Panc1 (cell line): ENCODE measurements at places on chromosomes 11 and 22.

DNA sequence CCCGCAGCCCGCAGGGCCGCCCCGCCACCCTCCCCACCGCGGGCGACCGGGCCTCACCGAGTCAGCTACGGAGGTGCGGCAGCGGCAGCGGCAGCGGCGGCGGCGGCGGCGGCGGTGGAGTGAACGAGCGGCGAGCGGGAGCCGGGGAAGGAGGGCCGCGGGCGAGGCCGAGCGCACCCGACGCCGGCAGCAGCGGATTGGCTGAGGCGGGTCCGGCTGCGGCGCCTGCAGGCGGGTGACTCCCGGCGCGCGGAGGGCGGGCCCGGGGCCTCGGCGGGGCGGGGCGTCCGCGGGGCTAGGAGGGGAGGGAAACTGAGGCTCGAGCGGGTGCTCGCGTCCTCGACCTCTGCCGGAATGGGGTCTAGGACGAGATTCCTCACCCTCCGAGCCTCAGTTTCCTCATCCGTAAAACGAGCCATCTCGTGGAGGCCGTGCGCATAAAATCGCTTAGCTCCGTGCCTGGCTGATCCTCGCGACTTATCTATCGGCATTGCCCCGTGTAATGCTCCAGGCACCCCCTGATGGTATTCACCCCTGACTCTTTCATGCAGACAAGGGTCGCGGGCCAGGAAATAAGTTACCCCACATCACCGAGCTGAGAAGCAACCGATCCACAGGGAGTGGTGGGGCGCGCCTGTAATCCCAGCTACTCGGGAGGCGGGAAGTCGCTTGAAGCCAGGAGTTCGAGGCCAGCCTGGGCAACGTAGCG lies at the start of gene CPT1A:
TSS of gene CPT1A (minus strand) at position 199 of the 709 bp plus-strand sequence. CDS start 26,442 bp downstream, outside the sequence.
- DNase-seq: no peak

- no peak for DNase-seq
These were observed 3.1 kb downstream of the RAPSN start for GRCh38 chr11:47445840-47446239.

DNA sequence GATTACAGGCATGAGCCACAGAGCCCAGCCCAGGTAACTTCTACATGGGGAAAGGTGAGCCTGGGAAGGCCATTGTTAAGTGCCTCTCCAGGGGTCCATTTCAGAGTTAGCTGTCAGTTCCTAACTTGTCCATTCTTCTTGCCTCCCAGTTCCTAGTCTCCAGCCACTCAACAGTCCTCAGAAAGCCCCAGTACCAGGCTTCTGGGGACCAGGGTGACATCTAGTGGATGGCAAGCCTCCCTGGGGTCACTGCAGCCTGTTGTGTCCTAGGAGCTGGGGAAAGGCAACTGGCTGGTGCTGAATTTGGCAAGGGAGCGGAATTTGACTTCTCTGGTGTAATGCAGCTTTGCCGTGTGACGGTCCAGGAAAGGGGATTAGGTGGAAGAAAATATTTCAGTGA lies 2.1 kb downstream of the LGALS12 start:
- DNase-seq: peak; percentile 13

- no peak for DNase-seq
These were observed 27.6 kb downstream of the TENM4 start for GRCh38 chr11:79413268-79413667.

- no peak for DNase-seq
These were observed 145.9 kb downstream of the GRIK4 start for GRCh38 chr11:120657306-120658070.
